ENCODE measurements at places on chromosomes 2 and 18.

DNA sequence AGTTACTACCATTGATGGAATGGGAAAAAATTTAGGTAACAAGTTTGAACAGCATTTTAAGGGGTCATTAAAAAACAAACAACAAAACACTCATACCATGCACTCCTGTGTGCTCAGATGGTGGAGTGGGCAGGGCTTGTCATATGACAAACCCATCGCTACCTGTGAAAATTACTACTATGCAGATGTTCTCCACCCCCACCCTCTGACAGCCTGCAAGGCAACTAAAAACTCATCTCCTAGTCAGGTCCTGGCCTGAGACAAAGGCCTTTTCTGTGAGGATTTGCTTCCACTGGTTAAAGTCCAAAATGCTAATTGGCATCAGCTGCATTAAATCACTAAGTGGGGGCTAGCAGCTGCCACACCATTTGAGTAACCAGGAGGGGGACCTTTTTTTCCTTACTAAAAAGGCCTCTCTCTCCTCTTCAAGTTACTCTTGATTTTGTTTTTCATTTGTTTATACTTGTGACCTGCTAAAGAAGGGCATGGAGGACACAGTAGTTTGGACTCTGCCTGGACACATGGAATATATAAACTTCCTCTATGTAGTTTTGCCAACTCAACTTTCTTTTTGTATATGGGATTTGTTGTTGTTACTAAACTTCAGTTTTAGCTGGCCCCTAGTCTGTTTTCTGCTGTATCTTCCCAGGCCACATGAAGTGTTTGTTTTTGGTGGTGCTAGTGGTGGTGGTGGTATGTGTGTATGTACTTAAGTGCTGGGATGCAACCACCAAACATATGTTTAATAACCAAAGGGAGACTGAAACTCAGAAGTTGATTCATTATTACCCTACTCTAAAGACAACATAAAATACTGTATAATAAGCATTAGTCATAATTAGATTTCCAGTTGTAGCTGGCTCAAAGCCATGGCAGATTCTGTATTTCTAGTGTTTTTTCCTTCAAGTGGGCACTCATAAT lies 121.3 kb downstream of the MAP4K4 start:
- no peak for DNase-seq

- DNase-seq, result no peak
Measured at GRCh38 chr2:234493796-234494195, 3.1 kb downstream of the ARL4C start.

- DNase-seq, result no peak
Measured at GRCh38 chr2:152814475-152815030, 96.1 kb downstream of the ARL6IP6 start.

DNA sequence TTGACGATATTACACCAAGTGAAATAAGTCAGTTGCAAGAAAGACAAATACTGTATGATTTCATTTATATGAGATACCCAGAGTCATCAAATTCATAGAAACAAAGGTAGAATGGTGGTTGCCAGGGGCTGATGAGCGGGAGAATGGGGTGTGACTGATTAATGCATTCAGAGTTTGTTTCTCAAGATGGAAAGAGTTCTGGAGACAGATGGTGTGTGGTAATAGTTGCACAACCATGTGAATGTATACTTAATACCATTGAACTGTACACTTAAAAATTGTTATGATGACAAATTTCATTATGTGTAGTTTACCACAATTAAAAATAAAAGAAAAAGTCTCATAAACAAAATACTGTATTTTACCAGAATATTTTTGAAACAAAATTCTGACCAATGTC lies 117.3 kb downstream of the PIGN start:
- DNase-seq, result no peak

GRCh38 chr2:134169788-134170187 lies 84.1 kb upstream of the MGAT5 start:
- DNase-seq, result no peak

- no peak for DNase-seq
Measured at GRCh38 chr2:179239195-179239594, 25.4 kb downstream of the SESTD1 start.

GRCh38 chr18:73688851-73689711 lies 458.6 kb downstream of the FBXO15 start:
- no peak for DNase-seq

DNA sequence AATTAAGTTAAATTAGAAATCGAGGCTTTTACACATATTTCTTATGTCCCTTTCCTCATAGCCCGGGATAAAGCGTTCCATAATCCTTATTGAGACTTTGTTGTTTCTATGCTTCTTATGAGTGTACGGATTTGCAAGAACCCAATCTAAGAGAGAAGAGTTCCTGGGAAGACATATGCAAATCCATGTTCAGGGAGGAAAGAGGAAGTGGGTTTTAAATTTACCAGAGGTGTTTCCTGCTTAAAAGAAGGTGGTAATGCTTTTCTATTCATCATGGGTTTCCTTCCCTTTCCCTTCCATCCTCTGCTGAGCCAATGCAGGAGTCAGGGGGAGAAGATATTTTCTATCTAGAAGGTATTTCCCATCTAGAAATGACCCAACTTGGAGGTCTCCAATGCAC lies 345.8 kb downstream of the ZNF516 start:
- DNase-seq, result no peak

GRCh38 chr18:44844486-44844885 lies 163.8 kb downstream of the SETBP1 start:
- no peak for DNase-seq

DNA sequence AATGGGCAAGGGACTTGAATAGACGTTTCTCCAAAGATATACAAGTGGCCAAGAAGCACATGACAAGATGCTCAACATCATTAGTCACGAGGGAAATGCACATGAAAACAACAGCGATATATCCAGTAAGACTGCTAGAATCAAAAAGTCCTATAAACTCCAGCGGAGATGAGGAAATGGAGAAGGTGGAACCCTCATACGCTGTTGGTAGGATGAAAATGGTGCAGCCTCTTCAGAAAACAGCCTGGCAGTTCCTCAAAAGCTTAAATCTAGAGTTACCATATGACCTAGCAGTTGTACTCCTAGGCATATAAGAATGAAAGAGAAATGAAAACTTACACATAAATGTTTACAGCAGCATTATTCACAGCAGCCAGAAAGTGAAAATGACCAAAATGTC lies 48.1 kb downstream of the HPCAL1 start:
- no peak for DNase-seq

DNA sequence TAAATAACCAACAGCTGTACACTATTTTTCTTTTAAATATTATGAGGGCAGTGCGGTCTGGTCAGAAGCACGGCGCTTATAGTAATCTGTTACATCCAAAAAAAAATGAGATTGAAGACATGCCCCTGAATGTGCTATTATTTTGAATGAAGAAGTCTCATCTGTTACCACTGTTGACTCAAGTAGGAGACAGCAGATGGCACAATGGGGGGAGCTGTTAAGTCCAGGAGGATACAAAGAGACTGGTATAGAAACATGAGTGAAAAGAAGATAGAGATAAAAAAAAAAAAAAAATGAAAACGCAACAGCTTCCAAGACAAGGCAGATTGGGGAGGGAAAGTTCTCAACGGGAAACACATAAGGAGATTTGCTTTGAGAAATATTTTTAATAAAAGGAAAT lies 425.5 kb upstream of the PKDCC start:
- DNase-seq, result no peak

DNA sequence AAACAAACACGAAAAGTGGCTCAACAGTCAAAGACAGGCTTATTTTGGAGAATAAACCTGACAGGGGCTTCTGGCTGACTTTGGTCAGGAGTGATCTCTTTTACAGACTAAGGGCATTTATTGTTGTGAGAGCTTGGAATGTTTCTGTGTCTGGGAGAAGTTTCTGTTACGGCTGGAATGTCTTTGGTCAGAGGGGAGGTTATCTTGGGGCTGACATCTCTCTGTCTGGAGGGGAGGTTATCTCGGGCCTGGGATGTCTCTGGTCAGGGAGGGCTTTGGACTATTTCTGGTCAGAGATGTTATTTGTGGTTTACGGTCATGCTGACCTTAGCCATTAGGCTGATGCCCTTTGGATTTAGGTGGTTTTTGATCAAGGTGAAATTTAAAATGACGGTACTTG lies 345.5 kb upstream of the FSIP2 start:
- DNase-seq, result no peak

- DNase-seq, result no peak
Measured at GRCh38 chr2:141791521-141791920, 339.3 kb downstream of the LRP1B start.

DNA sequence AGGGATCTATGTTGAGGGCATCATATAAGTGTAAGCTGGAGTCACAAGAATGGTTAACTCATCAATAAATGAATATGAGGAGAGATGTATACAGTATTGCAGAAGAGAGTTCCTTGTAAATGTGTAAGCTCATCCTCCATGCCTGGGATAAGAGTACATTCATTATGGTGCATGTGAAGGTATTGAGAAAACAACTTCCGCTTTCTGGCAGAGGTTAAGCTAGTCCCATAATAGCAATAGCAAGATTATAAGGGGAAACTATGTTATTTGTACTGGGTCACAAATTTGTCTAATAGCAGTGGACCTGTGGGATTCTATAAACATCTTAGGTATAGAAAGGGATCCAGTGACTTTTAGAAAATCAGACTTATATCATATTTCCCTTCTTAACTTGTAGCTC lies 44.1 kb downstream of the SCN2A start:
- DNase-seq, result no peak

- peak; percentile 10 for DNase-seq
Measured at GRCh38 chr2:238970553-238971081, 122.7 kb downstream of the TWIST2 start.

GRCh38 chr2:173996766-173997165 lies 31.6 kb upstream of the SP3 start:
- DNase-seq, result no peak

GRCh38 chr2:222872551-222872950 lies 11.7 kb downstream of the ACSL3 start:
- DNase-seq, result no peak

DNA sequence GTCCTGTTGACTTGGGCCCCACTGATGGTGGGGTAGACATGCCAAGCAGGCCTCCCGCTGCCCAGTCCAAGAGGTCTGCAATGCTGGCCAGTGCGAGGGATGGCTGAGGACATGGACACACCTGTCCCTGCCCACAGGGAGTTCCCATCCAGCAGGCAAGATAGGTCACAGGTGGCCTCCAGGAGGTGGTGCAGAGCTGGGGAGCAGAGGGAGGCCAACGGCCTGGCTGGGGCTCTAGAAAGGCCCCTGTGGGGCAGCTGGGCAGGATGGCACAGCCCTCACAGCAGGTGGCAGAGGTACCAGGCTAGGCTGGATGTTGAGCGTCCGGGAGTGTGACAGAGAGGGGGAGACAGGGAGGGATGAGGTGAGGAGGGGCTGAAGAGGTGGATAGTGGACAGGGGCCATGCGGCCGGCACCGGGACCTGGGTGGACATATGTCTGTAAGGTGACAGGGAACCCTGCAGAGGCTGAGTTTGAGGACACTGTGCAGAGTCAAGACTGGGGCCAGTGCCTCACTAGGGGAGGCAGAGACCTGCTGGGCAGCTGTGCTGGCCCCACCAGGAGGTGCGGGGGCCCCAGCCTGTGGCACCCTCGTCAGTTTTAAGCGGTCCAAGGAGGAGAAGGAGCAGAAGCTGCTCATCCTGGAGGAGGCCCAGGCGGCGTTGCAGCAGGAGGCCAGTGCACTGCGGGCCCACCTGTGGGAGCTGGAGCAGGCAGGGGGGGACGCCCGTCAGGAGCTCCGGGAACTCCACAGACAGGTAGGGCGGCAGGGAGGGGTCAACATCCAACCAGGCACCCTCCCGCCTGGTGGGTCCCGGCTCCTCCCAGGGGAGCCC lies 34.3 kb upstream of the SNED1 start:
- DNase-seq, result no peak

- DNase-seq, result peak; percentile 16
Measured at GRCh38 chr2:8488001-8488738, 193.7 kb upstream of the ID2 start.

DNA sequence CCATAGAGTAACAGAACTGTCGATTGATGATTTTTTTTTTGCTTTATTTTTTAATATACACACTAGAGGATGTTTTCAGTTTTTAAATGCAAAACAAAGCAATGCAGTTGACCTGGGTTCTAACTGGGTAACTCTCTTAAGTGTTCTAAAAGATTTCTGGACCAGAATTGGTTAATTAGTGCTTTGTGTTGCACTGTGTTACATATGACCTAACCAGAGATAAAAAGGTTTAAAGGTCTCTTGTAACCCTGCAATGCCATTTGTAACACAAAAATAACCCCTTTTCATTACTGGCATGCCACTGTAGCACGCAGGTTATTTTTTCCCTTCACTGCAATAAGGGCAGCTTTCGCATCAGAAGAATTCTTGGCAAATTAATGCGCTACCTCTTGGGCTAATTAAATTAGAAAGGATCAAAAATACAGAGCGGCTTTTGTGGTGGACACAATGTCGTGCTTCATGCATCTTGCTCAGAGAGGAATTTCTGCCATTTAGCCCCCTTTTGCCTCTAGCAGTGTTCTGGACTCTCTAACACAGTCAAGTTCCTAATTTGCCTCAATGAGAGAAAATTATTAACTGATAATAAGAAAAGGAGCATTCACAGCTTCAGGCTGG lies 250.8 kb upstream of the ZEB2 start:
- no peak for DNase-seq

- DNase-seq, result no peak
Measured at GRCh38 chr2:199987586-199987985, 32.2 kb downstream of the MAIP1 start.

DNA sequence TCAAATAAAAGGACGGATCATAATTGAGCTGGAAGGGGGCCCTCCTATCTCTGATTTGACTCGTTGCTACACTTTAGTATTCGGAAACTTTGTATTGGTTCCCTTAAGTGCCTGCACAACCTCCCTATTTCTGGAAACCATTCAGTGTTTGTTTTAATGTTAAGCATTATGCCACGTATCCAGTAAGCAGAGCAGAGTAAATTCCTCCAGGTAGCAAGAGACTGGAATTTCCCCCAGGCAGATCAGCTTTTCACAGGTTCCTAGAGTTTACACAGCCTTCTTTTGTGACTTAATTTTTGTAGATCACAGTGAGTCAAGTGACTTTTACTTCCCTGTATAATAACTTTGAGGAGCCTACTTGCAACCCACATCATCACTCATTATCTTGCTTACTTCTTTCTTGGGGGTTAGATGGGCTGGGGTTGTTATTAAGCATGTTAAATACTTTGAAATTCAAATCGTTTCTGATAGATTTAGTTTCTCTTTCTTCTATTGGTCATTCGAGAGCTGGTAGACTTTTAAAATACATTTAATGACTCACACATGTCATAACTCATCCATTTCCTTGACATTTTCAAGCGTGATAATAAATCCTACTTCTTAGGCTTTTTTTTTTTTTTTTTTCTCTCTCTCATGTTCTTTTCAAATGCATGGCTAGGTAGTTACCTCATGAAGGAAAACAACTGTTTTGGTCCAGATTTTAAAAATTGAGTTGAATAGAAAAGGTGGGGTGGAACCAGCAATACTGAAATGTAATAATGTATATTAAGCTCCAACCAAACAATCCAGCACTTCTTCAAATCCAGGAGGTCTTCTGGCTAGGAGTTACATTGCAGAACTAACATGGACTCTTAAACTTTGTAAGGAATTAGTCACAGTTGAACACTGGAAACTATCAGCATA lies 219.3 kb downstream of the NEDD4L start:
- DNase-seq, result no peak

- DNase-seq, result no peak
Measured at GRCh38 chr18:57088883-57089282, 58.0 kb upstream of the BOD1L2 start.
